ENCODE measurements at places on chromosomes 7 and 10.

GRCh38 chr7:16548428-16548827, 21.8 kb downstream of the LRRC72 start:
- no peak for DNase-seq

DNA sequence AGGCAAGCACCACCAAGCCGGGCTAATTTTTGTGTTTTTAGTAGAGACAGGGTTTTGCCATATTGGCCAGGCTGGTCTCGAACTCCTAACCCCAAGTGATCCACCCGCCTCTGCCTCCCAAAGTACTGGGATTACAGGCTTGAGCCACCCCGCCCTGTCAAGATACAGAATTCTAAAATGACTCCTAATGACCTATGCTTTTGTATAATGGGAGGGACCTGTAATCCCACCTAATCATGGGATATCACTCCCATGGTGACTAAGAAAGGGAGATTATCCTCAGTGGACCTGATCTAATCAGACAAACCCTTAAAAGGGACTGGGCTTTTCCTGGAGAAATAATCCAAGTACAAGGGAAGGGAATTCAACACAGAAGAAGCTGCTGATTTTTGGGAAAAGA, 28.8 kb downstream of the SAMD8 start:
- DNase-seq = no peak

DNA sequence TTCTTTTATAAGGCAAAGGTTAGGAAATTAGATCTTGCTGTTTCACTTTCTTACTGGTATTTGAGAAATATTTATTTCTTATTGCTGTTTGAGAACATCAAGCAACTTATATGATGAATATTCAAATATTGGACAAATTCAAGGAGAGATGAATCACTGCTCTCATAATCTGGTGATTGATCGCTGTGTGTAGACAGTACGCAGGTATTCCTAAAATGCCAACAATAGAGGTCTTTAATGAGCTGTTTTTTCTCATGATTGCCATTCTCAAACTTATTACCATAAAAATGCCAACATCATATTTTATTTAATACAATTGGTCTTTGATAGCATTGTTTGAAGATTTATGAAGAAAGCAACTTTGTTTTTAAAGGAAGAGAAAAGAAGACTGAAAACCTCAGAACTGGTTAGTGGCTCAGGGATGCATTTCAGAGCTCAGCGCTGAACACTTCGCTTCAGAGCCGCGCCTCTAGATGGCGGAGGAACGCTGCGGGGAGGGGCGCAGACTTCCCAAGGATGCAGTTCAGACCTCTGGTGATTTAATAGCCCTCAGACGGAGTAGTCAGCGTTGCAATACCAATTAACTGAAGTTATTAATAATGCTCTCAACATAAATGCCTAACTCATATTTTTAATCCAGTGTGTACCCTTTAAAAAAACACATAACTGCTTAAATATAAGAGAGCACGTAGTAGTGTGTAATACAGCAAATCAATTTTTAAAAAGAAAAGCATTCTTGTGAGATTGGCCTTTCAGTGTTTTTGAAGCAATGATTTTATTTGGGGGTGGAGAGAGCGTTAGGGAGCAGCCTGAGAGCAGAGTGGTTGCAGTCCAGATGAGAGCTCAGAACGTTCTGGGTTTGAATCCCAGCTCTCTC, 38.5 kb upstream of the STEAP4 start:
- DNase-seq = no peak

GRCh38 chr10:24209432-24209771, 464 bp downstream of the KIAA1217 start:
- DNase-seq = no peak

GRCh38 chr7:105022458-105022857, 8.5 kb downstream of the KMT2E start:
- DNase-seq = no peak

GRCh38 chr10:16944986-16945385, 127.8 kb upstream of the RSU1 start:
- no peak for DNase-seq

- no peak for DNase-seq
Observed at GRCh38 chr10:62778125-62778524, 26.4 kb upstream of the ADO start.

DNA sequence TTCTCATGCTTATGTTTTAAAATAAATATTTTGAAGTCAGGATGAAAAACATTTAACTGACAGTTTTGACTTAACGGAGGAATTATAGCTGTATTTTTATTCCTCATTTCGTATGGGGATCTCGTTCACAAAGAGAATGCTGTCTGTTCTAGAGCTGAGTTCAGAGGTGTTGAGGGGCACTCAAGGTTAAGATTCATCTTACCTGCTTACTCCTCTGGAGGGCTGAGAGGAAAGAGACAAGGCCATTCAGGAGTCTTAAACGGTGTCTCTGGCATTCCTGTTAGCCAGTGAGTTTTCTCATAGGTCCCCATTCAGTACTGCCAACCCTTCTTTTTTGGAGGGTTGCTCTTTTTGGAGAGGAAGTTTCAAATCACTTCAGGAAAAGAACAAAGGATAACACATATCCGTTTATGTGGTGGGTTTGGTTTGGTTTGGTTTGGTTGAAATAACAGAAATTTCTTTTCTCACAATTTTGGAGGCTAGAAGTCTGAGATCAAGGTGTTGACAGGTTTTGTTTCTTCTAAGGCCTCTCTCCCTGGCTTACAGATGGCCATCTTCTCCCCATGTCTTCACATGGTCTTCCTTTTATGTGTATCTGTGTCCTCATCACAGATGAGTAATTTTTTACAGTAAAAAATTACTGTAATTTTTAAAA, 23.1 kb downstream of the CALHM2 start:
- no peak for DNase-seq

DNA sequence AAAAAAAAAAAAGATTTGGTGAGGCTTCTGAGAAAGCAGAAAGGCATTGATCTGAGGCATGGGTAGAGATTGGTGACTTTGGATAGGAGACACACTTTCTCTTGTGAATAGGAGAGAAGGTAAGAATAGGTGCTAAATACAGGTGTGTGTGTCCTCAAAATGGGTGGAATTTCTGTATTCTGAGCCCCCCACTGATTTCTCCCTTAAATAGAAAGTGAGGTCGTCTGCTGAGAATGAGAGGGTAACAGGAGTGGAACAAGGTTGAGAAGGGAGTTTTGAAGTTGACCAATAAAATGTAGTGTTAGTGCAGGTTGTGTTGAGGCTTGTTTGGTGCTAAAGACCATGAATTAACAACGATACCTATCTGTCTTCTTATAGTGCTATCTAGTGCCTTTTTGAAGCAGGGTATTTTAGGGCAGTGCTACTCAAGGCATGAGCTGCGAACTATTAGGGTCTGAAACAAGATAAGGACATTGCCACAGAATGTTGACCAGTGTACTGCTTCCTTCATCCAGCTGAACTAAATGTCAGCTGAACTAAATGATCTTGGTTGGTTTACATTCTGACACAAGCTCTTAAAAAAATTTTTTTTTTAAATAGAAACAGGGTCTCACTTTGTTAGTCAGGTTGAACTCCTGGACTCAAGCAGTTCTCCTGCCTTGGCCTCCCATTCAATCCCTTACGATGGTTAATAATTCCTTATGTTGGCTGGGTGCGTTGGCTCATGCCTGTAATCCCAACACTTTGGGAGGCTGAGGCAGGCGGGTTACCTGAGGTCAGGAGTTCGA, 12.4 kb downstream of the TRIM24 start:
- DNase-seq = no peak
